Kasumi-1 (cell line): ENCODE measurements at places on chromosomes 16 and 17.

- peak; percentile 0 for DNase-seq
These were observed 696.9 kb downstream of the WWOX start for GRCh38 chr16:78796221-78796866.

- DNase-seq: no peak
These were observed 21.4 kb downstream of the ZC3H18 start for GRCh38 chr16:88591577-88592021.

DNA sequence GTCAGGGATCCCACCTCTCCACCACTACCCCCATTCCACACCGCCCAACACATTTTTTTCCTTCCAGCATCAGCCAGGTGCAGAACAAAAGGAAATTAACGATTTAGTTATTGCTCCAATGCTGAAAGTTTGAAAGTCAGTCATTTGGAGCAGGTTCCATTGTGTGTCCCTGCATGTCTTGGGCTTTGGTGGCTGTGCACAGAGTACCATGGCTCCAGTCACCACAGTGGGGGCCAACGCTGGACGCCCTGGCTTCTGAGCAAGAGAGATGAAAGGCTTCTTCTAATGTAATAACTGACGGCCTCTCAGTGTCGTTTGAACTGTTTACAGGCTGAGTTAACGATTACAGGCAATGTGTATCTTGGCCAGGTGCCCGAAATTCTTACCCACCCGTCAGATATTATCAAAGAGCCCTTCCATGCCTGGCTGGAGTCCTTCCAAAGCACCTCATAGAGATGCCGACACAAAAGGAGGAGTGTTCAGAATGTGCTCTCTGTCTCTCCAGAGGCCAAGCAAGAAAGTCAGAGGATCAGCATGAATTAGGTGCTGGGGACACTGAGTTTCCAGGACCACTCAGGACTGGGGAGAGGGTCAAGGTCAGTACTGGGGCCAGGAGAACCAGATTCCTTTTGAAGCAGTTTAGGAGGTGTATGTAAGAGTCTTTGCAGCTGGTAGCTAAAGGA, 25.9 kb downstream of the RNF43 start:
- no peak for DNase-seq

DNA sequence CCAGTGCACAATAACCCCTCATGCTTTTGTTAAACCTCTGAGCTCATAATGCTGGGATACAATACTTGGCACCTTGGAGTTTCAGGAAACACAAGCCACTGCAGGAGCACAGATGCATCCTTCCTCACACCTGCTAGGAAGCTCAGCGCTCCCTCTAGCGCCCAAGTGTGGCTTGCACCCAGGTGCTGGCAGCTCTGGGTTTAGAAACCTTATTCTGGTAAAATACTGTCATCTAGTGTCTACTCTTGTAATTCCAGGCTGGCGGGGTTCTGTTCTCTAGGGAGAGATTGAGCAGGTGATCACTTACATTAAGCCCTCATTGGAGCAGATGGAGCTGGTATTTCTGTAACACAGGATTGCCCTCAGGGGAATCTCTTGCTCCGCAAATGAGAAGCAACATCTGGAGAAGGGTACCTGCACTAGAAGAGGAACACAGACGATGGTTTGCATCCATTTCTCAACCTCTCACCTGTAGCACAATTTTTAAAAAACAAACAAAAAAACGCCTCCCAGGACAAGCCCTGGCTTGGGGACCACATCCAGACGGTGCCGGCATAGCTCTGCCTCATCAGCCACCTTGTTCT, 1.5 kb downstream of the CCL1 start:
- peak; percentile 86 for DNase-seq
